ENCODE measurements at places on chromosomes 6 and 20.

- DNase-seq = no peak
Observed at GRCh38 chr20:55258559-55258958, 746.8 kb downstream of the CBLN4 start.

GRCh38 chr6:52724042-52724405 is 39.3 kb downstream of the GSTA2 start:
- DNase-seq = no peak

DNA sequence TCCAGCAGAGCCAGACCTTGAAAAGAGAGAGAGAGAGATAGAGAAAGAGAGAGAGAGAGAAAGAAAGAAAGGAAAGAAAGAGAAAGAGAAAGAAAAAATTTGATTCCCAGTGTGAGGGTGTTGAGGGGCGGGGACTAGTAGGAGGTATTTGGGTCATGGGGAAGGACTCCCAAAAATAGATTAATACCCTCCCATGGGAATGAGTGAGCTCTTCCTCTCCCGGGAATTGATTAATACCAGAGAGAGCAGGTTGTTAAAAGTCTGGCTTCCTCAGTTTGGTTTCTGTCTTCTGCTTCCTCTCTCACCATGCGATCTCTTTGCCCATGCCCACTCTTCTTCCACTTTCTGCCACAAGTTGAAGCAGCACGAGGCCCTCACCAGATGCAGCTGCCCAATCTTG is 28.8 kb upstream of the CFAP206 start:
- no peak for DNase-seq

- peak; percentile 57 for DNase-seq
Observed at GRCh38 chr6:135438907-135439535, 58.5 kb downstream of the AHI1 start.

DNA sequence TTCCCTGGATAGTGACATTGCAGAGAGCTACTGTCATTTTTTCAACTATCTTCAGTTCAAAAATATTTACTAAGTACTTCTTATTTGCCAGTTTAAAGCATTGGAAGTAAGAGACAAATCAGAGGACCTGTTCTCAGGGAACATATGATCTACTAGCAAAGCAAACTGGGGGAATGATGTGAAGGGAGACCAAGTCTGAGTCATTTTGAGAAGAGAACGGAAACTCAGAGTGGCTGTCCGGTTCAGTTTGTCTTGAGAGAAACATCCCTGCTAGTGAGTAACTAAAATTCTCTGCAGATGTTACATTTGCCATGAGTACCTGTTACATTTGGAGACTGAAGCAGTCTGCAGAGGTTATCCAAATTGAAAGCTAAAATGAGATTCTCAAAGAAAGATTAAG is 118.3 kb downstream of the KCNQ5 start:
- no peak for DNase-seq

DNA sequence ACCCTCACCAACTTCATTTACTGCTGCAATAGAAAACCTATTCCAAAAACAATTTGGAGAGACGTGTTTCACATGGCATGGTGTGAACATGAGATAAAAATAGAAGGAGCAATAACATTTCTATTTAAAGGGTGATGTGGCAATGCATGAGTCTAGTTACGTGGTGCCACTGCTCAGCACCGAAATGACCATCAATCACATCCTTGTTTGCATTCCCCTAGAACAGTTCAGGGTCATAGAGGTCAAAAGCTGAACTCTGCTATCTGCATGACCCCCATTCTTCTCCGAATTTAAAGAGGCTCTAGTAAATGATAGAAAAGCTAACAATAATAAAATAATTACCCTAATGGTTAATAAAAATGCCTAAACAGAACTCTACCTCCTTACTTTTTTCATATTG is 29.5 kb downstream of the ROS1 start:
- no peak for DNase-seq

DNA sequence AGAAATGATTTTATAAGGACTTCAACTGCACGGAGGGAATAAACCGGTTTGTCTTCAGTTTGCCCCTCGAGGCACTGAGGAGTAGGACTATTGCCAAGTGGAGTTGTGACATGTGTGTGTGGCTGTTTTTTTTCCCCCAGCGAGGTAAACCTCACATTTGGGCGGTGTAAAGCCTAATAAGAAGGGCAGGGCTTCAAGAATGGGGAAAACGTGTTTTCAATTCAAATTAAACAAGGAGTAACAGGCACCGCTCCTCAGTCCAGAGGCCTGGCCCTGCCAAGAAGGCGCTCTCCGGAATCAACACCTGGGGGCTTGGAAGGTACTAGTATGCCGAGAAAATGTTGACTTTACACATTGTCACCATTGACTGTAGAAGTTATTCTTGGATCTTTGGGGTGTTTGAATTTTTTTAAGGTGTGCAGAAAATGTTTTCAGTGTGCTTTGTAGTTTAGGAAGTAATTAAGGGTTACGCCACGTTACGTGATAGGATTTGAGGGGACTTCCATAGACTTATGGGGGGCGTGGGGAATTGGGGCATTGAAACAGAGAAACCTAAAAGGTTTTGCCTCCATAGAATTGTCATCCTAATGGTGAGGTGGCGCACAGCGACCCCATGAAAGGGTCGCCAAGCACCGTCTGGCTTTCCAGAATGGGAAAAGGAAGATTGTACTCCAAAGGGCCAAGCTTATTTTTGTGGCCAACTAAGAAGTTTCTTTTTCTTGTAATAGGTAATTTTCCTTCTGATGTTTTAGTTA is 791 bp downstream of the ADGRG6 start:
- DNase-seq = no peak

DNA sequence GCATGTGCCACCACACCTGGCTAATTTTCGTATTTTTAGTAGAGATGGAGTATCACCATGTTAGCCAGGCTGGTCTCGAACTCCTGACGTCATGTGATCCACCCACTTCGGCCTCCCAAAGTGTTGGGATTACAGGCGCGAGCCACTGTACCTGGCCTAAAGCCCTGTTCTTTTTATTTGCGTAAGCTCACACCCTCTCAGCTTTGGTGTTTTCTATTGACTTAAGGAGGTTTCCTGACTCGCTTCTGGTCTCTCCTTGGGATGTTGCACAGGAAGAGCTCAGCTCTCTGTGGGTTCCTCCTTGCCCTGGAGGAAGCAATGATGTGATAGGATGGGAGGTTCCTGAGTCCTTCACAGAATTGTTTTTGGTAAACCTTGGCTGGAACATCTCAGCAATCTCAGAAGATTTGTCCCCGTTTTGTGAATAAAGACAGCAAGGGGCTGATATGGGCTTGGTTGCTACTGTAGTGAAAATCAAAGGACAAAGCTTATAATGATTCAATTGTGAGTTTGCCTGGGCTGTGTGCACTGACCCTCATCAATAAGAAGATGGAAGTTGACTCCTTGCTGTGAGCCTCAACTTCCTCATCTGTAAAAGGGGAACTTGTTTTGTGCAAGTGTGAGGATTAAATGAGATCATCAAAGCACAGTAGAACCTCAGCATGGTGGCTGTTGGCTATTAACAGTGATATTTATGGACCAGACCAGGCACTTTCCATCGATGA is 27.0 kb downstream of the TOX2 start:
- no peak for DNase-seq

DNA sequence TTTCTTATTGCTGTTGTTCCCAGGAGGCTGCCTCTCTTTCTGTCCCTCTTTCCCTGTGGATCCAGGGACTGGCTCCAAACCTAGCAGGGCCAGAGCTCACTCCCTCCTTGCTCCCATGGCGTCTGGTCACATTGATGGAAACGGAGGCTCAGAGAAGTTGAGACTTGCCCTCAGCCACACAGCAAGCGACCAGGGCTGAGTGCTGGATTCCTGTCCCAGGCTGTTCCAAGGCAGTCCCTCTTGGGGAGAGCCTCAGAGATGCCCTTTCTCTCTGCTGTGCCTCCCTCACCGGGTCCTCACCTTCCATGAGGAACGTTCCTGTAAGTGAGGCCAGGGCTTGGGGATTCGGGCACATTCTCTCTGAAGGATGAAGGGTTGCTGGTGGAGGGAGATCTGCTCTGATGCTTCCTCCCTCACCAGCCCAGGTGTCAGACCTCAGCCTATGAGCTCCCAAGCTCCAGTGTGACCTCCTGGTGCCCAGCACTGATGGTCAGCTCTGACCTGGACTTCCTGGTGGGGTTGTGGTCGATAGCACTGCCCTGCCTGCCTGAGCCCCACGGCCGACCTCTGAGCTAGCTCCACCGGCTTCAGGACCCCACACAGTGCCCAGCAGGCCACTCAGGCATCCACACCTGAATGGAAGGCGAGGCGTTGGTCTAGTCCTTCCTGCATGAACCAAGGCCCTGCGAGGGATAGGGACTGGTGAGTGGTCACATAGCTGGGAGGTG is 26.8 kb downstream of the SUN5 start:
- no peak for DNase-seq

DNA sequence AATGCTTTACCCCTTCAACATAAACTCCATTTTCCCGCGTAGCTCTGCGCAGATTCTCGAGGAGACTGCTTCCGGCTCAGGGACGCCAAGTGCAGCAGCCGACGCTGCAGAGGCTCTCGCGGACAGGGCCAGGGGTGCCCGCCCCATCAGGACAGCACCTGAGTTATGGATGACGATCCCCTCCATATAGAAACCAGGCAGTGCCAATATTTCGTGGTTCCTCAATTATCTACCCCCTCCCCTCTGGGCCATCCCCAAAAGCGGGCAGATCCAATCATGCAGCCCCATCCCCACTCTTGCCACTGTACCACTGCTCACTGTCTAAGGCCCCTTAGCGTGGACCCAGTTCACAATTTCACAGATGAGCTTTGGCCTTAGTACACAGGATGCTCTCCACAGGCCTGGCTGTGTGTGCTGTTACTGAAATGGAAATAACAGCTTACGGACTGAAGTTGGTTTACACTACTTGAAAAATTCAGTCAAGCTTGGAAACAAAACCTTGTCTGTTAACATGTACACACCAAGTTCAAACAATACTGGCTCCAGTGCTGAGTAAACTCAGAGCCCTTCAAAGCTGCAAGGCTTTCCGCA is 74.5 kb downstream of the DACT2 start:
- DNase-seq = no peak

- DNase-seq = no peak
Observed at GRCh38 chr6:15234068-15234758, 11.7 kb upstream of the JARID2 start.

GRCh38 chr20:45370571-45371160 is 7.5 kb downstream of the TP53TG5 start:
- DNase-seq = no peak

GRCh38 chr6:36577301-36577700 is 16.9 kb upstream of the SRSF3 start:
- no peak for DNase-seq

GRCh38 chr6:143673669-143674068 is 4.1 kb upstream of the PHACTR2 start:
- DNase-seq = no peak

DNA sequence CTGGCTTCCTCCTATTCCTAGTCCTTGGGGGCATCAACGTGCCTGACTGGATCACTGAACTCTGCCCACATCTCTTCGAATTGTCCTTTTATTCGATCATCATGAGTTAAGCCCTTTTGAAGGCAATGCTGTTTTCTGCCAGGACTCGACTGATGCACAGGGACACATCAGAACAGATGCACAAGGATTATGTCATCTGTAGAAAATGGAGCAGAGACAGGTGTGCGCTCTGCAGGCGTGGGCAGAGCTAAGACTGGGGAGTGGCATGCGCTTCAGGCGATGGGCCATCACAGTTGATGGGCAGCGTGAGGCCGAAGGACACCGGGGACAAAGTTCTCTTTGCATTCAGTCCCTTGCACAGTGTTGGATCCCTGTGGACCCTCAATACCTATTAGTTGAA is 13.1 kb downstream of the GABRR1 start:
- no peak for DNase-seq

GRCh38 chr20:13125486-13125885 is 95.6 kb upstream of the ISM1 start:
- no peak for DNase-seq

DNA sequence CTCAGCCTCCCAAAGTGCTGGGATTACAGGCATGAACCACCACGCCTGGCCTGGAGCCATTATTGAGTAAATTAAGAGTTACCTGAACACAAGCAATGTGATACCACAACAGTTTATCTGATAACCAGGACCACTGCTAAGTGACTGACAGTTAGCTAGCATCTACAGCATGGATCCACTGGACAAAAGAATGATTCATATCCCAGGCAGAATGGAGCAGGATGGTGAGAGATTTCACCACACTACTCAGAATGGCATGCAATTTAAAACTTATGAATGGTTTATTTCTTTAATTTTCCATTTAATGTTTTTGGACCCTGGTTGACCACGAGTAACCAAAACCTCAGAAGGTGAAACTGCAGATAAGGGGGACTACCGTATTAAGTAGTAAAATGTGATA is 48.6 kb downstream of the RALGAPA2 start:
- DNase-seq = no peak

GRCh38 chr6:153117986-153118879 is 12.8 kb downstream of the RGS17 start:
- no peak for DNase-seq

- DNase-seq = no peak
Observed at GRCh38 chr6:2063547-2063946, 181.9 kb downstream of the GMDS start.
